ENCODE measurements at places on chromosomes 11 and 22.

DNA sequence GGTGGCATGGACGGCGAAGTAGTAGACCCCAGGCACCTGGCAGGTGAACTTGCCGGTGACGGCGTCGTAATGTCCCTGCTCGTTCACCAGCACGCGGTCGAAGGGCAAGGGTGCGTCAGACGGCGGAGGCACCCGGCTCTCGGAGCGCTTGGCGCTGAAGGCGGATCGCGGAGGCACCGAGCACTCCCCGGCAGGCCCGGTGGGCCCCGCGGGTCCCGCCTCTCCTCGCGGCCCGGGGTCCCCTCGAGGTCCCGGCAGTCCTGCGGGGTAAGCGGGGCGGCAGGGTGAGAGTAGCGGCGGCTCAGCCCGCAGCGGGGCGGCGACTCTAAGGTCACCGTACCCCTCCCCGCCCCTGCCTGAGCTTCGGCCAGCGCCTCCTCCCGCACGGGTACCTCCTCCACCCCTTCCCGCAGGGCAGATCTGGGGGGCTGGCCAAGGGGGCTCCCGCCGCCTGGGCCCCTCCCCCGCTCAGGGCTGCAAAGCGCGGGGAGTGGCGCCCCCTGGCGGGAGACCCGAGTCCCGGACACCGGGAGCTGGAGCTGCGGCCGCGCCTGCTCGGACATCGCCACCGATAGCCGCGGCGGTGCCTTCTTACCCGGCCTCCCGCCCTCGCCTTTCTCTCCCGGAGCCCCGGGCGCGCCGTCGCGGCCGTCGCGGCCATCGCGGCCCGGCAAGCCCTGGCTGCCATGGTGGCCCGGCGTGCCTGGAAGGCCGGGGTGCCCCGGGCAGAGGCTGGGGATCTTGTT, 921 bp downstream of the C1QTNF5 start:
- DNase-seq: peak; percentile 65

DNA sequence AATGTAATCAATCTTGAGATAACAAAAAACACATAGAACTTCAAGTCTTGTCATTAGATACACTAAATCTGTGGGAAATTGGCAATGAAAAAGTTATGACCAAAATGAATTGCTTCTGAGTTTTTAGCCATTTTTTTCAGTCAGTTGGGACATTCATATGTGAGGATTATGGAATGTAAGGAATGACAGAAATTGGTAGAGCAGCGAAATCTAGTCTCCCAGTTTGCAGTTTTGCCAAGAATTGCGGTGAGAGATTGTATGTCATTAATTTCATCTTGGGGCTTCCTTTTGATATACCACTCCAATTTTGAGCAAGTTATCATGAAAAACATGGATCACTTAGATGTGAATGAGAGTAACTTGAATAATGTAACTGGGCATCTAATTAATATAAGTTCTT, 49.9 kb downstream of the SIK2 start:
- DNase-seq: no peak

- no peak for DNase-seq
Measured at GRCh38 chr11:131756479-131757110, 386.2 kb downstream of the NTM start.

GRCh38 chr22:45804986-45805325, 133.3 kb downstream of the ATXN10 start:
- DNase-seq: no peak
